ENCODE measurements at places on chromosomes 12 and 14.
A peak's percentile ranks its signal among the peaks of the same experiment; 100 is the strongest.

- no peak for DNase-seq
These were observed 118.3 kb downstream of the LRIG3 start for GRCh38 chr12:58801986-58802385.

DNA sequence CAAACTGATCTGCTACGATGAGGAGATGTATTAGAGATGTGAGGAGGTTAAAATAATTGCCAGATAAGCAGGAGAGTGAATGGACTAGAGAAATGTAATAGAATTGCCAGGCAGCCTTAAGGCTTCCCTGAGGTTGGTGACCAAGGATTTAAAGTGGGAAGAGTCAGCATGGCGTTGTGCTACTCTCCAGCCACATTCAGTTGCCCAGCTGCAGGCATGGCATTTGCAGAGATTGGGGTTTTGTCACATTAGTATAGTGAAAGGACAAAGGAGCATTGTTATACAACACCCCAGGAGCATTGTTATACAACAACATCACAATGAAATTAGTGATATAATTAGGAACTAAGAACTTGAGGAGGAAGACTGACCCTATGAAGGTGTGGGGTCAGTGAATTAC is 31.7 kb downstream of the MARK3 start:
- DNase-seq: no peak

GRCh38 chr12:100574187-100575074 is 947 bp downstream of the GAS2L3 start:
- peak; percentile 52 for DNase-seq

DNA sequence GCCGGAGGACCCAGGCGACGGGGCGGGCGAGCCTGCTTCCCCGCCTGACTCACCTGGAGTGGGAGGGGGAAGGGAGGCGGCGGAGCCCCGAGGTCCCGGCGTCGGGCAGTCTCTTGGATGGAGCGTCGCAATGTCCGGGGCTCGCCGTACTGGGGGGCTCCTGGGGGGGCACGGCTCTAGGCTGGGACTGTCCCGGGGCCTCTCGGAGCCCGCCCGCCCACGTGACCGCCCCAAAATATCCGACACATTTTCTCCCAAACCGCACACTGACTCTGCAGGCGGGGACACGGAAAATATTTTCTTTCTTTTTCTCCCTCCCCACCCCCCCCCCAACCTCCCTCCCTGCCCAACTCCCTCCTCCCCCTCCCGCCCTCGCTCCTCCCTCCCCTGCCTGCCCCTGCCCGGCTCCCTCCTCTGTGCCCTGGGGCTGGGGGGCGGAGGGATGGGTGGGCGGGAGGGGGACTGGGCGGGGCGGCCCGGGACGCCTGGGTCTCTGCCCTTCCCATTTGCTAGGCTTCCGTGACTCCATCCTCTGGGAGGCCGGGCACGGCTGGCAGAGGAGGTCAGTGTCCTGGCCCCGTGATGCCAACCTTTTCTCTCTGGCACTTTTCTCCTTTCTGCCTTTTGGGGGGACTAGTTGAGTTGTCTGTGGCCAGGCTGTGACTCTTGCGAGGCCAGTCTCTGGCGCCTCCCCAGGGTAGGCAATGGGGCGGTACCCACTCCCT is at the start of gene RARG:
TSS of gene RARG (minus strand) at position 289 of the 725 bp plus-strand sequence. CDS start 4,664 bp downstream, outside the sequence.
- DNase-seq: no peak

DNA sequence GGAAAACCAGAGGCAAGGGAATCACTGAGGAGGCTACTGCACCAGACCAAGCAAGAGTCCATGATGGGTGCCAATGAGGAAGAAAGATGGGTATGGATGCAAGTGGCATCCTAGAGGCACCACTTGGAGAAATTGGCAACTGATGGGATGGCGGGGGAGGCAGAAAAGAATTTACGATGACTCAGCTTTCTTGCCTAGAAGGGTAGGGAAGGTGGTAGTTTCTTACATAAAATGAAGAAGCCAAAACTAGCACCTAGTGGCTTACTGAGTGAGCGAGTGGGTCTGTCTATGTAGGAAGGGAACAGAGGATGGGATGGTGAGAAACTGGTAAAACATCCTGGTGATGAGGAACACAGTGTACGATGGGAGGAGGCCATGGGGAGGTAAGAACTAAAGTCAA is 80.8 kb downstream of the CIT start:
- DNase-seq: no peak

GRCh38 chr12:29971446-29971845 is 187.7 kb upstream of the TMTC1 start:
- DNase-seq: no peak

DNA sequence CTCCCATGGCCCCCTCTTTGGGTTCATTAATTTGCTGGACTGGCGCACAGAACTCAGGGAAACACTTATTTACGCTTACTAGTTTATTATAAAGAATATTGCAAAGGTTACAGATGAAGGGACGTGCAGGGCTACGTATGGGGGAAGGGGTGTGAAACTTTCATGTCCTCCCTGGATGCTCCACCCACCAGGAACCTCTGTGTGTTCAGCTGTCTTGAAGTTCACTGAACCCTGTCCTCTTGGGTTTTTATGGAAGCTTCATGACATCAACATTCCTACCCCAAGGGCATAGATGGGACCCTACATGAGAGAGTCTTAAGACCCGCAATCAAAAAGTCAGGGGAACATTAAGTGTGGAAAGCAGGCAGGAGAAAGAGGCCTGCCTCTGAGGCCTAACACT is 58.1 kb downstream of the ADIPOR2 start:
- no peak for DNase-seq

- no peak for DNase-seq
These were observed 13.0 kb upstream of the PNMA1 start for GRCh38 chr14:73727166-73727565.

DNA sequence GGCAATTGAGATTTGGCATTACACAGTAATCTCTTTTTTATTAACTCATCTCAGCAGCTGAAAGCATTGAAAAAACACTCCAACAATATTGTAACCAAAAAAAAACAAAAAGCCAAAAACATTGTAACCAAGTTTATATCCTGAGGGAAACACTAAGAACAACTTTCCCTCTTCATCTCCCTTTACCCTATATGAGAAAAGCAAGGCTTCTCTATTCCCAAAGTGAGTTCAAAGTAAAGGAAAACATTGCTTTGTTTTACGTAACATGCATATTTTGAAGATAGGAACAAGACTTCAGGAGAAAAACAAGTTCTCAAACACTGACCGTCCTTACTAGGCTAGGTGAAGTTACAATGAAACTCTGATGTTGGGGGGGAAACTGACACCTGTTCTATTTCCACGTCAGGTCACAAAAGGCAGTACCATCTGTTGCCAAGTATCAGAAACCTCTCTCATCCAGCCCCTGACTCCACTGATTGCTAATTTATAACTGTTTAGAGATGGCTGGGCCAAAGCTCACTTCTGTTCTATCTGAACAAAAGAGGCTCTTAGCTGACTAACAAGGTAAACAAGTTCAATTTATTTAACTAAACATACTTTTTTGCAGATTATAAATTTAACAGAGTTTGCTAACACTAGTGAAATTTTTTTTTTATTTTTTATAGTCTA is 67.9 kb upstream of the PLXNC1 start:
- no peak for DNase-seq

DNA sequence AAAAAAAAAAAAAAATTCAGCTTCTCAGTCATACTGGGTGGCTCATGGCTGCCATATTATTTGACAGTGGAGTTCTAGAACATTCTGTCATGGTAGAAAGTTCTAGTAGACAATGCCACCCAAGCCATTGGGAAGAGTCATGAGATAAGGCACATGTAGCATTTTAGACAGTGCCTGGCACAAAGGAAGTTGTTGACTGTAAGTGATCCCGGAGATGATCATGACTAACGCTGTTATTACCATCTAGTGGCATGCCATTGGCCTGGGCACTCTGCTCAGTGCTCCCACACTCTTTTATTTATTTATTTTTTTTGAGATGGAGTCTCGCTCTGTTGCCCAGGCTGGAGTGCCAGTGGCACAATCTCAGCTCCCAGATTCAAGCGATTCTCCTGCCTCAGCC is 80.4 kb downstream of the FOXN4 start:
- DNase-seq: no peak

DNA sequence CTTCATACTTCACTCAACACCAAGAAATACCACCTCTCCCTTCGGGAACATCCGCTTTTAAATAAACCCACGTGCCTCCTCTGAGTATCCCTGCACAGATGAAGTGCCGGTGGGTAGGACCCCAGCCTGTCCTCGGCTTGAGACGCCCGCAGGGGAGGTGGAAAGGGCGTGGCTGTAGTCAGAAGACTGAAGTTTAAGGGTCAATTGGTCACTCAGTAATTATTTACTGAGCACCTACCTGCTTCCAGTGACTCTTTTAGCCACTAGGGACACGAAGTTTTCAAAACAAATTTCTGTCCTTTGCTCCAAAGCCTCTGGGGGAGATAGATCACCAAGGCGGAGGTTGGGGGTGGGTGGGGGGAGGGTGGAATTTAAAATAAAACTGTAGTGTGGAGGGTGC is 309.4 kb downstream of the VRK1 start:
- DNase-seq: no peak

GRCh38 chr14:79466938-79467527 is 744.3 kb downstream of the DIO2 start:
- DNase-seq: no peak

DNA sequence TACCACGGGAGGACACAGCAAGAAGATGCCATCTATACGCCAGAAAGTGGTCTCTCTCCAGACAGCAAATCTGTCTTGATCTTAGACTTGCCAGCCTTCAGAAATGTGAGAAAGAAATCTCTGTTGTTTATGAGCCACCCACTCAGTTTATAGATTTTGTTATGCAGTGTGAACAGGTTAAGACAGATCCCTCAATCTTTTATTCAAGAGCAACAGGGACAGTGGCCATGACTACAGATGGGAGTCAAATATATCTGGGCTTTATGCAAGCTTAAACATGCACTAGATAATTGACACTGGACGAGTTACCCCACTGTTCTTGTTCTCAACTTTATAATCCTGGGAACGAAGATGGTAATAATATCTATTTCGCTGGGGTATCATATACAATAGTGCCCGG is 288.7 kb downstream of the RPAP3 start:
- DNase-seq: no peak

GRCh38 chr14:29799464-29800095 is 128.1 kb downstream of the PRKD1 start:
- DNase-seq: no peak

- no peak for DNase-seq
These were observed 6.7 kb upstream of the FZD10 start for GRCh38 chr12:130155416-130156073.

DNA sequence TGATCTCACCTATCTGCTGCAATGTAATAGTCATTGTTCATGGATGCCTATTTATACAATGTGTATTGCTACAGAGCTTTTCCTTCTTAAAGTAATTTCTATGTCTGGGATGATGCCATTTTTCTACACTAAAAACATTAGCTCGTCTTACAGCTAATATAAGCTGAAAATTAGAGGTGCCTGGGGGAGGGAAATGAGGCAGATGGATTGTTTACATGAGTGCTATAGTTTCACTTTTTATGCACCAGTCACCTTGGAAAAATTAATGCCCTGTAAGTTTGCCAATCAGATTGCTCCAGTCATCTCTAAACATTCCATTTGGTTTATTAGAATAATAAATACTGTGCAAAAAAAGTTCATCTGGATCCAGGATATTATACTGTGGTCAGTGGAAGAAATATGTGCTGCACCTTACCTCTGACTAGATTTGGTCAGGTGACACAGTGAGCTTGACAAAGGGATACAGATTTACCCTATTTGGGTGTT is 436.2 kb downstream of the RAD51B start:
- DNase-seq: no peak

GRCh38 chr12:32031109-32031508 is 71.9 kb downstream of the RESF1 start:
- no peak for DNase-seq

GRCh38 chr14:99195602-99196309 is 76.2 kb downstream of the BCL11B start:
- DNase-seq: no peak

- DNase-seq: no peak
These were observed 7.0 kb upstream of the FICD start for GRCh38 chr12:108507971-108508642.

GRCh38 chr12:53065975-53066931 is 12.9 kb downstream of the SPRYD3 start:
- peak; percentile 69 for DNase-seq

DNA sequence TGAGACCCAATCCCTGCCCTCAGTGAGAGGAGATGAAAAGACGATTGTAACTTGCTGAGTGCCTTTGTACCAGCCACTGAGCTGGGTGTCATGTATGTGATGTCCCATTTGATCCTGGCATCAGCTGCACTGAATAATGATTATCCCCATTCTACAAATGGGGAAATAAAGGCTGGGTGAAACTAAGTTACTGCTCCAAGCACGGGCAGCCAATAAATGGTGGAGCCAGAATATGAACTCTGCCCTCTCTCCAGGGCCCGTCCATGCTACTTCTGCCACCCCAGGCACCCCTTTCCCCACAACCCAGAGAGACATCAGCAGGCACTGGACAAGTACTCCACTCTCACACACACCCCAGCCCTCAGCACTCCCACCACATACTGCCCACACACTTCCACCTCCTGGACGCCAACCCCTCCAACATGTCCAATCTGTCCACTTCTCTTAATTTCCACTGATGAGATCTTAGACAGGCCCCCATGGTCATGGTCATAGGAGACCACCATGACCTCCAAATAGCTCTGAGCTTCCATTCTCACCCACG is 115.8 kb downstream of the DICER1 start:
- no peak for DNase-seq

DNA sequence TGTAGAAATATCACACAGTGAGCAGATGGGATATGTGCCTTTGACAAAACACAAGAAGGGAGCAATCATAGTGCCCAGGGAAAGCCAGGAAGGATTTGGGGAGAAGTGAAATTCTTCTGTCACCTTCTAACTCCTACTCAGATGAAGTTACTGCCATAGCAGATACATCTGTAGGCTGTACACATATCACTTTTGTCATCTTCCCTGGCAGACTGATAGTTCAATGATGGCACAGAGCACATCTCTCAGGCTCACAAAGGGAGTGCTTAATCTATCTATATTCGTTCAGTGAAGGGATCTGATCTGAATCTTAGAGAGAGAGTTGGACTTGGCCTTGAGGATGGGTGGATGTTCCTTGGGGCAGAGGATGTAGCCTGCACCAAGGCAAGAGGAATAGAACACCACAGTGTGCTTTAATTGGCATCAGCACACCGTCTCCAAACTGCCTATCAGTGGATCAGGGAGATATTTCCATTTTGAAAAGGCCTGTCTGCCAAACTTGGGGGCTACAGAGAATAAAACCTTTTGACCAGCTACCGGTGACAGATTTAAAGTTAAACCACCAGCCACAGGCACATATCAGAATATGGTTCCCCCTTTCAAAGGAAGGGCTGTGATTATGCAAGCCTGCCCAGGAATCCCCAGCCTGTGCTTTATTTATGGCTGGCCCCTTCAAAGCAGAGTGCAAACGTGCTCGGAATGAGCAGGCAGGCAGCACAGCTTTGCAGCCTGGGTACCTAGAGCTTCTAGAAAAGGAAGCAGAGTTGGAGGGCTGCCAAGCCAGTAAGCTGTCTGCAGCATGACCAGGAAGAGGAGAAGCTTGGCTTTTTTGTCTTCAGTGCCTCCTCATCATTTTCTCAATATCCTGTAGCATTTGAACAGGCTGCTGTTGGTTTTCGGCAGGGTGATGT is 165.5 kb upstream of the DYRK2 start:
- DNase-seq: peak; percentile 79

Data from inflammatory macrophage (primary cell).